ENCODE measurements at places on chromosomes 3 and 15. TPM values are rescaled to one million over a fixed set of nuclear protein-coding genes. Genes with fewer than 3 reads are reported as not detected.

DNA sequence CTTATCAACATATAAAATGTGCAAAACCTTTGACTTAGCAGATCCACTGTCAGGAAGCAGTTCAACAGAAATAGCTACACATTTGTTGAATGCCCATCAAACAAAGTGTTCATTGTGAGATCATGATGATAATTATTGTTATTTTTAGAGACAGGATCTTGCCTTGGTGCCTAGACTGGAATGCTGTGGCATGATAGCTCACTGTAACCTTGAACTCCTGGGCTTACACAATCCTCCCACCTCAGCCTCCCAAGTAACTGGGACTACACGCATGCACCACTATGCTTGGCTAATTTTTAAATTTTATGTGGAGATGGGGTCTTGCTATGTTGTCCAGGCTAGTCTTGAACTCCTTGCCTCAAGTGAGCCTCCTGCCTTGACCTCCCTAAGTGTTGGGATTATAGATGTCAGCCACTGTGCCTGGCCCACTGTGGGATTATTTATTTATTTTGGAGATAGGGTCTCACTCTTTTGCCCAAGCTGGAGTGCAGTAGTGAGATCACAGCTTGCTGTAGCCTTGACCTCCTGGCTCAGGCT is 8.8 kb downstream of the MAP2K5 start:
- DNase-seq, result no peak

SLC12A1 gene
- not detected for total RNA-seq

CCDC39 gene
- not detected for total RNA-seq

- no peak for DNase-seq
These were observed 516.0 kb upstream of the IL12A start for GRCh38 chr3:159472611-159473010.

GRCh38 chr3:195001961-195002861 is 268.7 kb downstream of the XXYLT1 start:
- peak; percentile 17 for DNase-seq

TMEM87A gene
- total RNA-seq, result 38.0 TPM

DNA sequence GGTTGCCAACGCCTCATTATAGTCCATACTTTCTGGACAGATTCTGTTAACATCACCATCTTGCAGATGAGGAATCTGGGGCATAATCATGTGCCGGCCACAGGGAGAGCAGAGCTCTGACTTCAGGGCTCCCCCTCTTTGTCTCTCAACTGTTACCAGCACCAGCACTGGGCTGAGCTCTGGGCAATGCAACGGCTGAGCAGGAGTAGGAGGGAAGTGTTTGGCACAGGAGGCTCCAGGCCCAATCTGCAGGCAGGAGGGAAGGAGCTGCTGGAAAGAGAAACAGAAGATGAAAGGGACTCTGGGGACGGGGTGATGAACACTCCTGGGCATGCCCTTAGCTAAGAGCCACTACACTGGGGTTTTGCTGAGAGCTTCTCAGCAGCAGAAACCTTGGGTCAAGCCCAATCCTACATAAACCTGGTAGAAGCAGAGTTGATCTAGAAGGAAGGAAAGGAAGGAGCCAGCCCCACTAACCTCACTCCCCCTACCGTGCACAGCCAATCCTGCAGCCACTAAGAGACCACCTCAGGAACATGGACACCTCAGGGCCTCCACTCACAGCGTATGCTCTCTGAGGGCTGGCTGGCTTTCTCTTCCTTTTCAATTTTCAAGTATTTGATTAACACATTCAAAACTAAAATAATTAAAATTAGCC is 73.1 kb upstream of the SPATA12 start:
- no peak for DNase-seq

- no peak for DNase-seq
These were observed 186.8 kb upstream of the CHRNA7 start for GRCh38 chr15:31843426-31844055.

GRCh38 chr3:128573707-128574162 is 76.9 kb downstream of the RPN1 start:
- no peak for DNase-seq

TBC1D21 gene
- total RNA-seq, result not detected

DNA sequence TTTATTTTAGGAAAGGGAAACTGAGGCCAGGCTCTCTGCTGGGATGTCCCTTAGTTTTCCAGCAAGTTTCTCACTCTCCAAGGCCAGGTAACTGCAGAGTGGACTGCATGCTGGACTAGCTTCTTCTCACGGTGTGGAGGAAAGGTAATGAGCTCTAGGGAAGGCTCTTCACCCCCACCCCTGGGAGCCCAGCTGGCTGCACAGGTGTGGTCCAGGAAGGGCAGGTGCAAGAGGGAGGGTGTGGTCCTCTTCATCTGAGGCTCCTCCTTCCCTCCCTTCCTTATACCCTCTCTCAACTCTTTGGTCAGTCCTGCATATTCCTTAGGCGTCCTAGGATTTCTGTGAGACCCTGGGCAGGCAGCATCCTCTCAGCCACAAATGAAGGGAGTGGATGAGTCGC is 33.9 kb downstream of the RNU5B-1 start:
- DNase-seq, result no peak

- DNase-seq, result no peak
These were observed 29.1 kb upstream of the NOX5 start for GRCh38 chr15:68985361-68985891.

DNA sequence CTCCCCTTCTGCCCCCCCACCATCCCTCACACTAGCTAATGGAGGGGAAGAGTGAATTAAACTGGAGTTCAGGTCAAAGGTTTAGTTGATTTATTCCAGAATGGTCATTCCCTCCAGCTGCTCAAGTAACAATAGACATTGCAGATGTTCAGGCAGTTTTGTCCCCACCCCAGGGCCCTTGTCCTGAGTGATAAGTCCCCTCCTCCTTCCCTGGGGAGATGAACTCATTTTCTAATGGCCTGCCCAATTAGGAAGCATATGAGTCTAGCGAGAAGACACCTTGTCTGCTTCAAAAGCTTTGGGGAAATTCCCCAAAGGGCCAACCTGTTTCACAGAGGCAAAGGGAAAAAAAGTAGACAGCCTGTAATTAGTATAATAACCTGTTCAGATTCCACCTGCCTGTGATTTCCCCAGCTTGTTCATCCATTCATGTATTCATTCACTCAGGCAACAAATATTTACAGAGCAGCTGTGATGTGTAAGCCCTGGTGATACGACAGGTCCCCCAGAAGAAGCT is 165.3 kb downstream of the SHQ1 start:
- no peak for DNase-seq

GRCh38 chr15:57727031-57727430 is 20.5 kb downstream of the POLR2M start:
- peak; percentile 51 for DNase-seq

- DNase-seq, result no peak
These were observed 239.0 kb downstream of the SQOR start for GRCh38 chr15:45873781-45874180.

DLG1 gene
- total RNA-seq, result 83.0 TPM

- DNase-seq, result no peak
These were observed 46.7 kb downstream of the MESD start for GRCh38 chr15:80942746-80943565.

DNA sequence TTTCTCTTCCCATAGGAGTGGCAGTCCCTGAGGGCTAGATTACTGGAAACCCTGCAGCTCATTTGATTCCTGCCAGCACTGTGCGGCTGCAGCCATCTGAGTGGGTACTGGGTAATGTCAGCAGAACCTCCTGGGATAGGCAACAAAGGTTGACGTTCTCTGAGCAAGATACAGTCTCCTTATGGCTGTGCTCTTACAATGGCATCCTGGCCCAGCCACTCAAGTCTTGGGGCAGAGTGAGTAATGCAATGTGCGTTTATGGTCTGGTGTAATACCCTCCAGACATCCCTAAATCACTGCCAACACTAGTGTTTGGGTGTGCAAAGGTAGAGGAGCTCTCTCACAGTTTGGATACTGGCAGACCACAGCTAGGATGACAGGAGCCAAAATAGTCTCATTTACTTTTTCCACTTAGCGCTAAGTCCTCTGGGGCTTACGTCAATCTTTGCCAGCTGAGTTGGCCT is 775.8 kb downstream of the ZNF385D start:
- DNase-seq, result no peak

STRC gene
- total RNA-seq, result not detected

- DNase-seq, result no peak
These were observed 62.0 kb downstream of the LEKR1 start for GRCh38 chr3:156888176-156888575.

GRCh38 chr3:146637871-146638270 is 32.7 kb upstream of the PLSCR5 start:
- DNase-seq, result no peak

CCPG1 gene
- 42.1 TPM for total RNA-seq

- no peak for DNase-seq
These were observed 6.2 kb upstream of the RBMS3 start for GRCh38 chr3:29274667-29275066.

DNA sequence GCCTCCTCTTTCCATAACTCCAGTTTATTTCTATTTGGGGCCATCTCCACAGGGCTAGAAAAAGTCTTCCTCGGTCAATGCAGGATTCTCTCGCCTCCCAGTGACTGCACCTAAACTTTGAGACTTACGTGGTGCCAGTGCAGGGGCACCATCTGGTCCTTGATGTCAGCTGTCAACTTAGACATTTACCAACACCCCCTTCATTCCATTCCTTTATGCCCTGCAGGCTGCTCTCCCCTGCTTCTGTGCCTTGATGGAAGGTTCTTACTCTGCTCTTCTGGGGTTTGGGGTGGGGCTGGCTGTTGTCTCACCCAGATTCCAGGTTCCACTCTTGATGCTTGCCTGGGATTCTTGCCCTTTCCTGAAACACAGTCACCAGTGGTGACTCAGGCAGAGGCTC is 101.8 kb downstream of the ST8SIA2 start:
- DNase-seq, result no peak

GRCh38 chr3:108099244-108099643 is 8.4 kb upstream of the CD47 start:
- DNase-seq, result peak; percentile 52

MRPL3 gene
- 125 TPM for total RNA-seq

DNA sequence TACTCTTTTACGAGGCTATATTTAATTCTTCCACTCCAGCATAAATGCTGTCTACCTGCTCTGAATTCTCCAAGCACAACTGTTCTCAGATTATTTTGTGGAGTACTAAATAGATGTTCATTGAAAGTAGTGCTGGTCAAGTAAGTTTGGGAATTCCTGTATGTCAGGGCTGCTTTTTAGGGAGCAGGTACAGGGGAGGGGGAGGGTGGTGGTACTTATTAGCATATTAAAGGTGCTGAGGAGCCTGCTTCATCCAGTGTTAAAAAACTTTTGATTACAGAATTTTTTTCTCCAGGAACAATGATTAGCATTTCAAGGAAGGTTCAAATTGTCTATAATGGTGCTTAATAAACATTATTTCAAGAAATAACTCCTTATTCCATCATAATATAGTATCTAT is 59.2 kb downstream of the PPM1L start:
- DNase-seq, result no peak

DNA sequence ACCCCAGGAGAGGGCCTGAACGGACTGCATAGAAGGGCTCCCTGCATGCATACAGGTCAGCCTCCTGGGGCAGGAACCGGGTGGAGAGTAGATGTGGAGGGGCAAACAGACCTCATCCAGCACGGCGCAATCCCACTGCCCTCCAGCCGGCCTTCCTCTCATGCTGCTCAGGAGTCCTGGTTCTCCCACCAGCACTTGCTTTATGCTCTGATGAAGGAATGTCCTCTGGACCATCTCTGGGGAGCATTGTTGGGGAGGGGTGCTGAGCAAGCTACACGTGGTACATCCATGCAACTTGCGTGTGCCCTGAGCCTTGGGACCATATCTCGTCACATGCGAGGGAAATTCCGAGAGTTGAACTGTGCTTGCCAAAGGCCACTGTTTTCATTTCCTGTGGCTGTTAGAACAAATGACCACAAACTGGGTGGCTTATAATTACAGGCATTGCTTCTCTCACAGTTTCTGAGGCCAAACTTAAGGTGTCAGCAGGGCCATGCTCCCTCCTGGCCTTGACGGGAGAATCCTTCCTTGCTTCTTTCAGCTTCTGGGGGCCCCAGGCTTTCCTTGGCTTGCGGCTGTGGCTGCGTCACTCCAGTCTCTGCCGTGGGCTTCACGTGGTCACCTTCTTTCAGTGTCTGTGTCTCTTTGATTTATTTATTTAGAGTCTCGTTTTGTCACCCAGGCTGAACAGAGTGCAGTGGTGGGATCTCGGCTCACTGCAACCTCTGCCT is 12.2 kb downstream of the SELENOS start:
- no peak for DNase-seq

DNA sequence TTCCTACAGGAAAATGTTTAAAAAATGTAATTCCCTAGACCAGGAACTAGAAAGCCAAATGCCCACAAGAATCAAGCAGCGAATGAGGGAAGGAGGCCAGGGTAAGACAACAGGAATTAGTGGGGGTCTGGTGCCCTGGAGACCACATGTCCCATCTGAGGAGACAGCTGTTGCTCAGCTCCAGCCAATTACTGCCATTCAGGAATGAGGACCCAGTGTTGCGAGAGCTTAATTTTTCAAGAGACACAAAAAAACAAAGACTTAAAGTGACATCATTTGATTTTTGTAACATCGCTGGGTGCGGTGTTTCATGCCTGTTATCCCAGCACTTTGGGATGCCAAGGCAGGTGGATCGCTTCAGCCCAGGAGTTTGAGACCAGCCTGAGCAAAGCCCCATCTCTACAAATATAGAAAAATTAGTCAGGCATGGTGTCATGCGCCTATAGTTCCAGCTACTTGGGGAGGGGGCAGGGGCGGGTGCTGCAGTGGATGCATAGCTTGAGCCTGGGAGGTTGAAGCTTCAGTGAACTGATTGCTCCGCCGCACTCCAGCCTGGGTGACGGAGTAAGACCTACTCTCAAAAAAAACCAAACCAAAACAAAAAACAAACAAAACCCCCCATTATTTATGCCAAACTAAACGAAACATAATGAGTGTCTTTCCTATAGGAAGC is 52.8 kb upstream of the LRIG1 start:
- DNase-seq, result no peak

CDHR4 gene
- not detected for total RNA-seq

STRIT1 gene
- not detected for total RNA-seq

DNA sequence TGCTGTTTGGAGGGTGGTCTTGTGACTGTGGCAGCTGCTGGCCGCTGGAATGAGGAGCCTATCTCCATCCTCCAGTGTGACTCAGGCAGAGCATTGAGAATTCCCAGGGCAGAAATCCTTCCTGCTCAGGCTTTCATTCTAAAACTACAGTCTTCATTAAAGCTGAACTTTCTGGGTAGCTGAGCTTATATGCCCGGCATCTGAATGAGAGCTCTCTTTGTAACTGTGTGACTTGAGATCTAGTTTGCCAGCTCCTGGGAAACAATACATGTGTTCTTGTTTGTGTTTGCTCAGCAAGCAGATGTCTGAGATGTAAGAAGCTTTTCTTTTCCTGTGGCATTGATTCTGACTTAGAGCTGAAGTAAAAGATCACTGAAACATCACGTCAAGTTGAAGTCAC is 22.4 kb downstream of the RLBP1 start:
- DNase-seq, result no peak

RASL12 gene
- not detected for total RNA-seq

ANXA2 gene
- 4,583 TPM for total RNA-seq

UBE2E2 gene
- total RNA-seq, result 38.2 TPM

GRCh38 chr3:66392966-66393332 is 107.9 kb downstream of the LRIG1 start:
- no peak for DNase-seq

DNA sequence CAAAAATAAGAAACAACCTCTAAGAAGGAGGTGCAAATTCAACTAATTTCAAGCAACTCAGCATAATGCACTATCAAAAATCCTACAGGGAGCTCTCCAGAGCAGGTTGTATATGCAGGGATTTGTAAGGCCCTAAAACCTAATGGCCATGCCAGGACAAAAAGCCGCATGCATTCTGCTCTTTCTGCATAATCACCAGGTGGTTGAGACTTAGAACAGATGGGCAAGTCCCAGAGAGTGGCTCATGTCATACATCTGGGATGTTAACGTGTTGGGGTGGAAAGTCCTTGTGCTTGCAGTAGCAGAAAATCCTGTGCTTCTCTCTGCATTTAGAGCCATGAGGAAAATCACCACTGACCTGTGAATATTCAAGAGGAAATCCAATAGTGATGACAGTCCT is 1002.9 kb downstream of the AGBL1 start:
- DNase-seq, result no peak

All from HFFc6 (cell line).